ENCODE measurements at places on chromosomes 7 and 10. TPM values are rescaled to one million over a fixed set of nuclear protein-coding genes. Genes with fewer than 3 reads are reported as not detected.

DNA sequence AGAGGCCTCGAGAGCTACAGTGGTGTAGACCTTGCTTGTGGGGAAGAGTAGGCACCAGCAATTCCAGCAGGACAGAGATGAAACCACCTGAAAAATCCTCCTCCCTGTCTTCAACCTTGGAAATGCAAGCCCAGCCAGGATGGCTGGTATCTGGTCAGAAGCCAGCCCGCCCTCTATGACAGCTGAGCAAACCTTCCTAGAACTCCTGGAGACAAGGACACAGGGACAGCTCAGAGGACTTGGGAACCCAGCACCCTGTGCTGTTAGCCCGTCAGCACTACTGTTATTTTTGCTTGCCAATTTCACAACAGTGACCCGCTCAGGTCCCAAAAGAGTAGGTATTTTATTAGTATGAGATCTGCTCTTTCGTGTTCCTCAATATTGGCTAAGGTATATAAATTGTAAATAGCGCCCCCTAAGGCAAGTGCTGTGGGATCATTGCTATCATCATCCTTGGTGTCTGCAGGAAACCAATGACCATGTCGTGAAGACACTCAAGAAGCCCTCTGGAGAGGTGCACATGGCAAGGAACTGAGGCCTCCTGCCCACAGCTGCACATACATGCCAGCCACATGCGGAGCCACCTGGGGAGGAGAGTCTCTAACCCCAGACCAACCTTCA lies 156.5 kb upstream of the CHST15 start:
- DNase-seq: no peak

DNA sequence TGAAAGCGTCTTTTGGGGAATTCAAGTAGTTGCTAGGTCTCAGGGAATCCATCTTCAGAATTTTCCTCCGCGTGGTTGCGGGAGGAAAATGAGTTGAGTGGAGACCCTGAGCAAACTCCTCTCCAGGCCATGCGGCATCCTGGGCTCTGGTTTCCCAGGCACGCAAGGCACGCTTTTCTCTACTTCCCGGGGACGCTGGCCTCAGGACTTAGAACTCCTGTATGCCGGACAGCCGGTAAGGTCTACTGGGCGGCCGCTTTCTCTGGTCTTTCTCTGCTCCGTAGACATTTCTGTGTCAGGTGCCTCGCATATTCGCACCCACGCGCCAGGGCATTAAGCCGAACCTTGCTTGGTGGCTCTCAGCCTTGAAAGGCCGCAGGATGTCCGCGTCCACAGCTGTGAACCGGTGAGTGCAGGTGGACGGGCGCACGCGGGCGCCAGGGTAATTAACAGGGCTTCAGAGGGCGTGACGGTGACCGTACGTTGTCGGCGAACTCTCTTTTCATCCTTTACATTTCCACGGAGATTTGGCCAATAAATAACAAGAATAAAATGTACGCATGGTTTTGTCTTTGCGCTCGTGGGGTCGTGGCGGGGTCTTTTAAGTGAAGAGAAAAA lies 992 bp upstream of the RBM20 start:
- peak; percentile 33 for DNase-seq

DNA sequence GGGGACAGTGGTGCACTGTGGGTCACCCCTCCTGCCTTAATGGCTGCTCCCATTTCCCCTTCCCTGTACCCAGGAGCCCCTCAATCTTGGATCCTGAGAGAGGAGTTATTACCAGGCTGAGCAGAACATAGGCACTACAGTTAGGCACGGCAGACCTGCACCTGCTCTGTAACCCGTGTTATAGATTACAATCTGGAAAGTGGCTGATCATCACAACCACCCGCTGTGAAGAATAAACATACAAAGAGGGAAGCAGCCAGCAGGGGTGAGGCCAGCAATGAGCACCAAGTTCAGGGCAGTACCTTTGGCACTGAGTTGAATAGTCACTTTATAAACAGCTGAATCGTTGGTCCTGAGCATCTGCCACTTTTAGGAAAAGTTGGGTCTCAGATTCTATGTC lies 1.7 kb downstream of the CDHR1 start:
- no peak for DNase-seq

GRCh38 chr10:91689731-91690168 lies 56.9 kb upstream of the PPP1R3C start:
- no peak for DNase-seq

- DNase-seq: no peak
Observed at GRCh38 chr10:3135006-3135405, 37.6 kb downstream of the PITRM1 start.

DNA sequence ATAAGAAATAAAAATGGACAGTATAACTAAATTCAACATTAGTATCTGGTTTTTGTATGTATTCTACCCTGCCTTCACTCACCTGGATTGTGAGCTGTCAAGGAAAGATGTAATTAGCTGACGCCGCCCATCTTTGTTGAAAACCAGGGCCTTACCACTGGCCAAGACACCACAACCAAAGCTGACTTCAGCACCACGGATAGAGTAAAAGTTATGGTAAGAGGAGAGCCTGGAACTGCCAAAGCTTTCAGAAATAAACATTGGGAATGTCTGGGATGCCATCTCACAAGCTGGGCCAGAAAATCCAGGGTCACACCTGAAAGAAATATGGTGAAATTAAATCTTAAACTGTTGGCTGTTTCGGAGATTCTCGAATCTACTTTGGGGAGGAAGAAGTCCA lies 190.1 kb upstream of the SLC26A5 start:
- DNase-seq: no peak

DNA sequence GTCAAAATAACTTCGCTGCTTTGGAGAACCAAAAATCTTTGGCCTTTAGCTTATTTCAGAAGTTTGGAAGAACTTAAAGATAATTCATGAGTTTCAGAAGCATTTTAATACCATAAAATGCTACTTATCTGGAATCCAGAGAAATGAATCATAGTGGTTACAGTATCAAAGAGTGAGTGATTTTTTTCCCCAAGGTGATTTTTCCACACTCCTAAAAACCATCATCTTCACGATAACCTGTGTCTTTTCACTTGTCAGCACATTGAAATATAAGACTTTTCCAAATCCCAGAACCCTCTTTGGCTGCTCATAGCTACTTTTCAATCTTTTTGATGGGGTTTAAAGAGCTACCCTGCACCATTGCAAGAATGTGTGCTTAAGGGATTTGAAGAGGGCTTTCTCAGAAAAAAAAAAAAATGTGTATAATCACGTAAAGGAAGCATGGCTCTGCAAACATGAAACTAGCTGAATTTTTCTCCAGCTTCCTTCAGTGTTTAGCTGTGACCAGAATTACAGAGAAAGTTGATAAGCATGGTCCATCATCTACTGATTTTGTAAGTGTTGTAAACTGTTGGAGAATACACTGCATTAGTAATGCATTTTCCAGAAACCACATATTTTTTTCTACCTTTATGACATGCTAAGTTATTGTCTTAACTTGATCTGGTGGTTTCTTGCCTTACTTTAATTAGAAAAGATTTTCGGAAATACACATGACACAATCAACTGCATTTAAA lies 134.9 kb downstream of the BICC1 start:
- DNase-seq: no peak

GRCh38 chr10:46560381-46560780 lies 3.9 kb upstream of the GPRIN2 start:
- DNase-seq: no peak

- DNase-seq: no peak
Observed at GRCh38 chr7:56092789-56093531, at the start of gene PHKG1. PHKG1 (minus strand) TSS chr7:56092952; CDS start chr7:56088941, 4,011 bp downstream.

DNA sequence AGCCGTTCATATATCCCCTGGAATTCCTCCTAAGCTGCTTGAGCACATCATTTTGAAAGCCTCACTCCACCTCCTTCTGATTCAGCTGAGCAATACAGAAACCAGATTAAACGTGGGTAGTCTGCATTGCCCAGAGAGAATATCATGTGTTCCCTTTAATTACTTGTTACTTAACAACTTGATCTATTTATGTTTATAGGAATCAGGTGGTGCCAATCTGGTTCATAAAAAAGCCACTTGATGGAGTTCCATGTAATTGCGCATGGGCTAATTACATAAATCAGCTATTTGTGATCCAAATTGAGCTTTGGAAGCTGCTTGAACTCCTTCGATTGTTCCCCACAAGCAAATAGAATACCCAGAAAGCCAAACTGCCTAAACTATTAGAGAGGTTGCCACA lies 114.7 kb upstream of the ADCY1 start:
- no peak for DNase-seq

GRCh38 chr7:102047-102711 lies 90.2 kb upstream of the FAM20C start:
- peak; percentile 2 for DNase-seq

GRCh38 chr10:60778971-60779796 lies 906 bp downstream of the CDK1 start:
- no peak for DNase-seq

DNA sequence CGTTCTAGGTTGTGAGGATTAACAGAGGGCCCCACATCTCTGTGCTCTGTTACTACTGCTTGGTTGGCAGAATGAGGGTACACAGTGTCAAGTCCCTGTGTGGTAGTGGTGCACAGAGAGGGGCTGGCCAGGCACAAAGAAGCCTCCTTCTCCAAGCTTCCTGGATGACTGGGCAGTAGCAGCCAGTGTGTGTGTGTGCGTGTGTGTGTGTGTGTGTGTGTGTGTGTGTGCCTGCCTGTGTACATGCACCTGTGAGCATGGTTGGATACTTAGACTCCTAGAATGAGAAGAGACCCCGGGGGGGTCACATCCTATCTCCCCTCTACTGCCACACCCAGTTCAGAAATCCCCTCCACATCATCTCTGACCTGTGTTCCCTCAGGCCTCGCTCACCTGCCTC lies 146.7 kb upstream of the UNC5B start:
- DNase-seq: no peak

- no peak for DNase-seq
Observed at GRCh38 chr10:16049782-16050181, 189.5 kb upstream of the MINDY3 start.

DNA sequence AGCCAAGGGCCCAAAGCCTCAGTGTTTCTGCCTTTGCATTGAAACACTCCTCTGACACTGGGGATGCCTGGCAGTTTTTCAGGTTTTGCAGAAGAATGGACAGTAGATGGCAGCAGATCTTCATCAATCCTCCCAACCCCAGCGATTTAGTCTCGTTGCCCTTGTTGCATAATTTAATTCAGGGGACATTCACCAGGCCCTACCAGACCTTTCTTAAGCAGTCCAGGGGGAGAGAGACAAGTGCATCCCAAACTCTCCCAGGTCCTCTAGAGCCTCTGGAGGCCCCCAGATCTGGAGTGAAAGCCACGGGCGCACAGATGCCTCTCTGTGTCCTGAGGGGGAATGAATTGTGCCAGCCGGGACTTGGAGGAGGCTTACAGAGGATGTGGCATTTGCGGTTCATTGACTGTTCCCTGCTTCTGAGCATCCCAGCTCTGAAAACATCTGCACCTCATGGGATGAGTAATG lies 29.6 kb downstream of the MINDY4 start:
- peak; percentile 84 for DNase-seq

GRCh38 chr10:1268831-1269230 lies 212.6 kb downstream of the WDR37 start:
- peak; percentile 33 for DNase-seq

DNA sequence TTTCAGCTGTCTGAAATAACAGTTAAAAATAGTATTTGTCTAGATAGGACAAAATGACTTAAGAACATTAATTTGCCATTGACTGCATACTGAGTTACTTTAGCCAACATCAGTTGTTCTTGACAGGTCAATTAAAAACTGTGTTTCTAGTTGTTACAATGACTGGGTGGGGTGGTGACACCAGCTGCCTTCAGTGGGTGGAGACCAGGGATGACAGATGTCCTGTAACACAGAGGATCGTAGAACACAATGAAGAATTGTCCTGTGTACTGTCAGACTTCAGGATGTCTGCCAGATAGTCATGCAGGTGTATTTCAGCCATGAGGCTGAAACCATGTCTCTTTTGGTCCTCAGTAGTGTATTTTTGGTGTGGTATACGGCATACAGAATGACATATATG lies 24.4 kb downstream of the TRUB1 start:
- DNase-seq: no peak

GRCh38 chr10:115427611-115428010 lies 334.4 kb downstream of the ATRNL1 start:
- DNase-seq: no peak

DNA sequence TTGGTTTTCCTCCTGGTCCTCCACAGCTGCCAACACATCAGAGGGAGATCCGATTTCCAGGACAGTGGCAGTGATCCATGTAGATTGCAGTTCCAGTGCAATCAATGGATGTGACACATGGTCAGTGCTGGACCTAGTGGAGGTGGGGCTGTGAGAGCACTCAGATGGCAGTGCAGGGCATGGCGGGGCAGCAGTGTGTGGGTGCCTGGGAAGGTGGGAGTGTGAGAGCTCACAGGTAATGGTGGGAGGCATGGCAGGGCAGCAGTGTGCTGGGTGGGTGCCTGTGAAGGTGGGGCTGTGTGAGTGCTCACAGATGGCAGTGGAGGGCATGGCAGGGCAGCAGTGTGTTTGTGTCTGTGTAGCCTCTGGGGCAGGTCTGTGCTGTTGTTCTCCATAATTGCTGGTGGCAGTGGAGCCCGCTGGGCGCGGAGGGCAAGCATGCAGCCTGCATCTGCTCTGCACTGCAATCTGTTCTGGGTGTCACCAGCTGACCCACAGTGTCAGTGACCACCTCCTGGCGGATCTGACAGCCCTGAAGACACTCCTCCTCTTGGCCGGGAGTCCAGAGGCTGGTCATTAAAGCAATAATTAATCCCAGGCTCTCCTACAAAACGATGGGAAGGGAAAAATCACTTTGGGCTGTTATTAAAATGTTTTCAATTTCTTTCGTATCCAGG lies 8.6 kb upstream of the ADARB2 start:
- DNase-seq: no peak

GRCh38 chr7:31892099-31892829 lies 177.9 kb downstream of the PDE1C start:
- no peak for DNase-seq

The TIMM23 gene
- polyA plus RNA-seq: 144 TPM

The CYCS gene
- polyA plus RNA-seq: 129 TPM

The GPC2 gene
- 4.1 TPM for polyA plus RNA-seq

The PAX4 gene
- 0.65 TPM for polyA plus RNA-seq

The EBLN1 gene
- not detected for polyA plus RNA-seq

The LIPF gene
- polyA plus RNA-seq: not detected

The CALML3 gene
- polyA plus RNA-seq: not detected

The GJC3 gene
- not detected for polyA plus RNA-seq

The IFIT2 gene
- 2.9 TPM for polyA plus RNA-seq

The OGDHL gene
- polyA plus RNA-seq: 8.0 TPM

The PNLIPRP1 gene
- polyA plus RNA-seq: not detected

The GFRA1 gene
- 1.8 TPM for polyA plus RNA-seq

The CSGALNACT2 gene
- polyA plus RNA-seq: 7.7 TPM
